Thymus (tissue), 14 donors: ENCODE measurements at places on chromosomes 2 and 18.
A peak's percentile ranks its signal among the peaks of the same experiment; 100 is the strongest.

- no peaks in the 10 kb centered on the region for H3K27me3 ChIP-seq
- H3K4me1 ChIP-seq, result peaks cover 24% of the 10 kb centered on the region
- no peak overlapping the region for H3K27ac ChIP-seq
- H3K36me3 ChIP-seq, result no peaks in the 10 kb centered on the region
- no peak overlapping the region for H3K4me3 ChIP-seq
- DNase-seq, result no peak
Observed at GRCh38 chr2:120771111-120771780, 35.6 kb downstream of the GLI2 start.

GRCh38 chr2:154813636-154814035 lies 115.1 kb downstream of the KCNJ3 start:
- H3K4me1 ChIP-seq, result no peaks in the 10 kb centered on the region
- no peak overlapping the region for H3K4me3 ChIP-seq
- no peaks in the 10 kb centered on the region for H3K36me3 ChIP-seq
- H3K27me3 ChIP-seq, result no peaks in the 10 kb centered on the region
- DNase-seq, result no peak

DNA sequence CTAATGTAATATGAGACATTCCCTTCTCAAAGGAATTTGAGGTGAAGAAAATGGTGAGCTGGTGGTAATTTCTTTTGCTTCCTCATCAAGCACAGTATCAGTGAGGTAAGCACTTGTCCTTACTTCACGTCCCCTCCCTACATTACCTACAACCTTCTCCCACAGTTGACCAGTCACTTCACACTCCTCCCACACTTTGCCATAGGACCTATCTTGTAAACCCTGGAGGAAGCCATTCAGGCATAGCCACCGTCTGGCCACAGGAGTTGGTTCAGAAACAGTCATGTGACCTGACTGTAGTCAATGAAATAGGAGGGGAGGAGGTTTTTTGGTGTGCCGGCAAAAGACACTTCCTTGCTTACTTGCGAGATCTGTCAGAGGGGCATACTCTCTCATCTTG lies 12.1 kb downstream of the ACOXL start:
- H3K4me1 ChIP-seq, result peaks cover 54% of the 10 kb centered on the region
- no peak for DNase-seq
- no peaks in the 10 kb centered on the region for H3K36me3 ChIP-seq
- H3K27ac ChIP-seq, result no peak overlapping the region
- H3K4me3 ChIP-seq, result no peak overlapping the region
- H3K27me3 ChIP-seq, result peaks cover 3% of the 10 kb centered on the region

DNA sequence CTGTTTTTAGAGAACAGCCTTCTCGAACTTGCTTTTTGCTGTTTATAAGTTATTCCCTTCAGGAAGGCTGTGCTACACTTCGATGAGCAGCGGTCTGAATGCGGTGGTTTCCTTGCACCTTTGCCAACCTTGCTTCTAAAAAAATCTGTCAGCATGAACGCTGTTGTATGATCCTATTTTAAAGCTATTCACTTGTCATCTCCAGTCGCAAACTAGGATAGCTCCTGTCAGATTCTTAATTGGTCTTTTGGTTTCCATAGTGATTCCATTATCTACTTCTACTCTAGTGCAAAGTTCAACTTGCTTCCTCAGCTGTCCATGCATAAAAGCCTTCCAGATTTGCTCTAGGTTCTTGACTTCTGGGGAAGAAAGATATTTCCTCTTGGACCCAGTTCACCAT lies 76.3 kb upstream of the GALNT3 start:
- H3K4me1 ChIP-seq, result no peaks in the 10 kb centered on the region
- no peak for DNase-seq
- no peak overlapping the region for H3K4me3 ChIP-seq
- H3K27ac ChIP-seq, result no peak overlapping the region
- H3K27me3 ChIP-seq, result no peaks in the 10 kb centered on the region

- H3K27ac ChIP-seq, result peak within 1 kb of the TSS; percentile 18
- H3K27me3 ChIP-seq, result peaks cover 25% of the 10 kb centered on the region
- no peaks in the 10 kb centered on the region for H3K36me3 ChIP-seq
- DNase-seq, result no peak
Observed at GRCh38 chr2:112138159-112139032, at the start of gene FBLN7. Gene FBLN7 (plus strand): TSS chr2:112138385. CDS start chr2:112138656, 271 bp downstream.

DNA sequence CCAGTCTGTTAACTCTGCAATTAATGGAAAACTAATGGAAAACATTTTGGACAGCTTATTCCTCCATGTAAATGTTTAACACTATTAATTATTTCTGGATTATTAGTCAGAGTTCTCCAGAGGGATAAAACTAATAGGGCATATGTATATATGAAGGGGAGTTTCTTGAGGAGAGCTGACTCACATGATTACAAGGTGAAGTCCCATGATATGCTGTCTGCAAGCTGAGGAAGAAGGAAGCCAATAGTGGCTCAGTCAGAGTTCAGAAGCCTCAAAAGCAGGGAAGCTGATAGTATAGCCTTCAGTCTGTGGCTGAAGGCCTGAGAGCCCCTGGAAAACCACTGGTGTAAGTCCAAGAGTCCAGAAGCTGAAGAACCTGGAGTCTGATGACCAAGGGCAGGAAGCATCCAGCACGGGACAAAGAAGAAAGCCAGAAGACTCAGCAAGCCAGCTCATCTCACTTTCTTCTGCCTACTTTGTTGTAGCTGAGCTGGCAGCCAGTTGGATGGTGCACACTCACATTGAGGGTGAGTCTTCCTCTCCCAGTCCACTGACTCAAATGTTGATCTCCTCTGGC lies 136.0 kb downstream of the PTH2R start:
- no peaks in the 10 kb centered on the region for H3K27me3 ChIP-seq
- H3K4me1 ChIP-seq, result no peaks in the 10 kb centered on the region
- no peak overlapping the region for H3K27ac ChIP-seq
- DNase-seq, result no peak

DNA sequence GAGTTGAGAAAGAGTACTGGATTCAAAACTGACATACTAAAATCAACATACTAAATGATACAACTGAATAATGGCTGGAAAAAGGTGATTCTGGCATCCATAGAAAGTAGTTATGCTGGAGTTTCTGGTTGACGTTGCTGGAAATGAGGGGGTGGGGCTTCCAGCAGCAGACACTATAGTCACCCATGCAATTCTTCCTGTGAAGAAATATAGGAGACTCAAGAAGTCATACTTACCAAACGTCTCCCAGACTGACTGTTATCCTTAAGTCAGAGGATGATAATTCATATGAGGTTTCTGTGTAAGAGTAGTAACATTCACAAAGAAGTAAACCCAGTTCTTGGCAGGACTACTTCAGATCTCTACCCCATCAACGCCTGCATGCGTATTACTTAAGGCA lies 23.6 kb downstream of the DTNB start:
- H3K27ac ChIP-seq, result no peak overlapping the region
- H3K36me3 ChIP-seq, result peaks cover 8% of the 10 kb centered on the region
- DNase-seq, result no peak

GRCh38 chr2:54773233-54773632 lies 49.8 kb downstream of the EML6 start:
- no peaks in the 10 kb centered on the region for H3K27me3 ChIP-seq
- no peak overlapping the region for H3K4me3 ChIP-seq
- no peaks in the 10 kb centered on the region for H3K4me1 ChIP-seq
- H3K27ac ChIP-seq, result no peak overlapping the region
